ENCODE measurements at places on chromosomes 7 and 10.

DNA sequence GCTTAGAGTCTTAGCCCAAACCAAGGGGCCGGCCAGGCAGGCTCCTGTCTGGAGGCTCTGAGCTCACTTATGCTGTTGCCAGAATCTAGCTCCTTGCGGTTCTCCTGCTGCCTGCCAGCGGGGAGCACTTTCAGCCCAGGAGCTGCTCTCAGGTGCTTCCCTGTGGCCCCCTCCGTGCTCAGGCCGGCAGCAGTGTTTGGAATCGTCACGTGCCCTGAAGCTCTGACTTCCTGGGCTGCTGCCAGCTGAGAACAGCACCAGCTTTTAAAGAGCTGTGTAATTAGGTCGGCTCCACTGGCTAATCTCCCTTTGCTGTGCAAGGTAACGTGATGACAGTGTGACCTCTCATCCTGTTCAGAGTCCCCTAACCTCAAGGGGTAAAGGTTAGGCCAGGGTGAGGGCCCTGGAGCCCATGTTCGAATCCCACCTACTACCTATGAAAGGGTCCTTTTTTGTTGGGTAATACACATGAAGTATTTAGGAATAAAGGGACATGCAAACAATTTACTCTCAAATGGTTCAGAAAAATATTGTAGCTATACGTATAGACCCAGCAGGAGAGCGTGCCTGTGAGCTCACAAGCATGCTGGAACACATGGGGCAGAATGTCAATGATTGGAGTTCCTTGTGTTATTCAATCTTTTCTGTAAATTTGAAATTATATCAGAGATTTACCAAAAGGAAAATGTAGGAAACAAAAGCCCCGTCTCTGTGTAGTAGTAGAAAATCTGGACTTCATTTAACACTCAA lies 16.6 kb downstream of the ZNF862 start:
- no peak for DNase-seq

- DNase-seq = no peak
These were observed 580.5 kb downstream of the INHBA start for GRCh38 chr7:41122256-41122987.

GRCh38 chr7:148982654-148983199 lies 45.6 kb downstream of the PDIA4 start:
- no peak for DNase-seq

DNA sequence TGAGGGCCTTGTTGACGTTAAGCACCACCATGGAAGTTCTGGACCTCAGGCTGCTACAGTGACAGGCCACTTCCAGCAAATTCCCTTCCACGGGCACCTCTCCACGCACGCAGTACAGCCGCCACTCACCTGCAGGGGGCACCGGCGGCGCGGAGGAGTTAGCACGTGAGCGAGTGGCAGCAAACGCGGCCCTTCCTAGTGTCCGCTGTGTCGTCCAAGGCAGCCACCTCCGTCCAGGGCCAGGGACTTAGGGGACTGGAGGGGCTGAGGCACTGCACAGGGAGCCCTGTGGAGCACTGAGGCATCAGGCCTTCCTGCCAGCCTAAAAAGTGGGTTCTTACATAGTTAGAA lies 164.4 kb downstream of the SVIL start:
- DNase-seq = no peak

- no peak for DNase-seq
These were observed 75.0 kb upstream of the SEM1 start for GRCh38 chr7:96784597-96784996.

GRCh38 chr10:70926226-70927000 lies 38.0 kb upstream of the PCBD1 start:
- DNase-seq = no peak

- no peak for DNase-seq
These were observed 39.1 kb upstream of the ABLIM1 start for GRCh38 chr10:114697061-114697598.

- no peak for DNase-seq
These were observed 191.3 kb upstream of the RHOBTB1 start for GRCh38 chr10:61135276-61135721.

DNA sequence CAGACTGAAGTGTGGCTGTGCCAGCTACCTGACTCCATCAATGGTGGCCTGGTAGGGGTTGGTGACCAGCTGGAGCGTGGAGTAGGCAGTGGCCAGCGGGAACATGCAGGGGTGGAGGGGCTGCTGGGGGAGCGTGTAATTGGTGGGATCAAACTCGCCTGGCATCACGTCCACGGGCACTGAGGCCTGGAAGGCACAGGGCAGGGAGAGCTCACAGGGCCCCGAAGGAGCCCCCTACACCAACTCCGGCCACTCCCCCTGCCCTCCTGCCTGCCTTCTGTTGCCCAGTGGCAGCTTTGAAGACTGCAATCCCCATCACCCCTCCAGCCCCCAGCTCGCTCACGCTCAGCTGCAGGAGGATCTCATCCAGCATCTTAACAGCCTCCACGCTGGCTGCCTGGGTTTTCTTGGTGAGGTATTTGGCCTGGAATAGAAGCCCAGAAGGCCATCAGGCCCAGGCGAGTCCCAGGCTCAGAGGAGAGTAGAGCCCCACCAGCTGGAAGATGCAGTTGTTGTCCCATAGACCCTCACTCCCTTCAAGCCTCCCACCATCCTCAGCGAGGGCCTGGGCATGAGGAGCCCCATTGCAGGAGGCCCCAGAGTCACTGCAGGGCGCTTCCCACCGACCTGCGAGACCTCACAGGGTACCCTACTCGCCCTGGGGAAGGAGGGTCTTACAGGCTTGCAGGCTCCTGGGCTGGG lies 7.1 kb downstream of the POLD2 start:
- DNase-seq = no peak

- no peak for DNase-seq
These were observed 331.6 kb upstream of the ZNF32 start for GRCh38 chr10:43980313-43980712.

DNA sequence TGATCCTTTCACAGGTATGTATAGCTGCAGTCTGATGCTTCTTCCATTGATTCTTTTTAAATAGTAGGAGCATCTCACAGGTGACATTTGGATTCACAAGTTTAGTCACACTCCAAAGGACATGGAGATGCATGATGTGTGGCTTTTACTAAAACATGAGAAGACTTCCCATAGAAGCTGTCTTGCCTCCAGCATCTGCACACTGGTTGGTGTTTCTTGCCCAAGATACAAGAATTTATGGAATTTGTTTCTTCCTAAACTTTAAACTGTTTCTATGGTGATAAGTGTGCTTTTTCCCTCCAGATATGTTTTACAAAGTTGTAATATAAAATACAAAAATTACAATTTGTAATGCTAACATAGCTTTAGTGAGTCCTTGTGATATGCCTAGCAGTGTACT lies 24.2 kb downstream of the ADIRF start:
- DNase-seq = no peak

GRCh38 chr7:117673839-117674238 lies 194.0 kb downstream of the CFTR start:
- no peak for DNase-seq

- DNase-seq = no peak
These were observed 55.0 kb upstream of the EEPD1 start for GRCh38 chr7:36098096-36098495.

DNA sequence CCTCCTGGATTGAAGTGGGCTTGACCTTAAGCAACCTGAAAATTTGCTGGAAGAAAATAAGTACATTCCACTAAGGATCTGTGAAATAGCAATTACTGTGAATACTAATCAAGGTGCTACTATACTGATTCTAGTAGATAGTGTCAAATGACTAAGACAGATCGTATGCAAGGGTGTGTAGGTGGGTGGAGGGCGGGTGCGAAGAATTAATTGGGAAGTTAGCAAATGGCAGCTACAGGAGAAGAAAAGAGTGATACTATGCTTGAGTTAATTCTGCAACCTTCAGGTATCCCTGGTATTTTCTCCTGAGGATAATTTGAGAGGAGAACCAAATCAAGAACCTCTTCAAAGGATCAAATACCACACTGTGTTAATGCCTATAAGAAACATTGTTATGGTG lies 501.9 kb downstream of the INHBA start:
- no peak for DNase-seq

DNA sequence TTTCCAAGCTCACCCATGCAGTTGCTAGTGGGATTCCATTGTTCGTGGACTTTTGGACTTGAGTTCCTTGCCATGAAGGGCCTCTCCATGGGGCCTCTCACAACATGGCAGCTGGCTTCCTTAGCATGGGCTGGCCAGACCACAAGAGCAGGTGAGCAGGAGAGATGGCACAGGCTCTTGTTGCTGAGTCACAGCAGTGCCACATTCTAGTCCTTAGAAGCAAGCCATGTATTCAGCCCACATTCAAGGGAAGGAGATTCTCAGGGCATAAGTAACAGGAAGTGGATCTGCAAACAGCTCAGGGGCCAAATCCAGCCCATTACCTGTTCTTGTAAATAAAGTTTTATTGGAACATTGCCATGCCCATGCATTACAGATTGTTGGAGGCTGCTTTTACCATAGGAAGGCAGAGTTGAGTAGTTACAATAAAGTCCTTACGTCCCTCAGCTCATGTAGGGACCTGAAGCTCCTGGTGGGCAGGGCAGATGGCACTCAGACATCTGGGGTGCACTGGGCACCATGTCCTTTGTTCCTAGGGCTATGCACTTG lies 481.5 kb upstream of the FOXK1 start:
- DNase-seq = no peak

- DNase-seq = no peak
These were observed 283.8 kb downstream of the GATA3 start for GRCh38 chr10:8338177-8338766.

GRCh38 chr10:59362959-59363381 lies 621 bp upstream of the FAM13C start:
- DNase-seq = no peak

- no peak for DNase-seq
These were observed 21.3 kb downstream of the CYP2W1 start for GRCh38 chr7:1004018-1004852.

DNA sequence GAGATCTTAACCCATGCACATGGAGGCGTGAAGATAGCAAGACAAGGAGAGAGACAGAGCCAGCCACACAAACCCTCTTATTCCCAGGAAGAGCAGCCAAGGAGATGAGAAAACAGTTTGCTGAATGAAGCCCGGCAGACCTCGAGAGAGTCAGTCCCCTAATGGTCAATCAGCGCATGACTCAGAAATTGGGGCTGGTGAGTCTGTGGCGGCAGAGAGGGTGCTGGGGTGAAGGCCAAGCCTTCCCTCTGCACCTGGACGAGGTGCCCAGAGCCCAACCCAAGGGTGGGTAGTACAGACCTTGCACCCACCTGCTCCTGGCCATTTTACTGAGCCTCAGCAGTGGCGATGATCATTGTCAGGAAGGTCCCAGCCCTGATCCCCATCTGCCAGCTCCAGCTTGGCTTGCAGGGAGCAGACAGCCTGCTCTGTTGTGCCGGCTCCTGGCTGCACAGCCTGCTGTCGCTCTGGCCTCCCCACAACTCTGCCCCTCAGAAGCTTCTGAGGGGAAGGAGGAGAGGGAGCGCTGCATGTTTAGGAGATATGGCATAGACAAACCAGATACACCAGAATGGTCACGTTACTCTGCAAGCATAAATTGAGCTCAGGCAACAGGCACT lies 256.6 kb downstream of the RPS24 start:
- no peak for DNase-seq

GRCh38 chr7:13794581-13794980 lies 194.9 kb downstream of the ETV1 start:
- no peak for DNase-seq

- no peak for DNase-seq
These were observed 4.4 kb upstream of the ASB13 start for GRCh38 chr10:5670662-5671375.

GRCh38 chr7:80654887-80655340 lies 16.5 kb downstream of the CD36 start:
- DNase-seq = no peak

DNA sequence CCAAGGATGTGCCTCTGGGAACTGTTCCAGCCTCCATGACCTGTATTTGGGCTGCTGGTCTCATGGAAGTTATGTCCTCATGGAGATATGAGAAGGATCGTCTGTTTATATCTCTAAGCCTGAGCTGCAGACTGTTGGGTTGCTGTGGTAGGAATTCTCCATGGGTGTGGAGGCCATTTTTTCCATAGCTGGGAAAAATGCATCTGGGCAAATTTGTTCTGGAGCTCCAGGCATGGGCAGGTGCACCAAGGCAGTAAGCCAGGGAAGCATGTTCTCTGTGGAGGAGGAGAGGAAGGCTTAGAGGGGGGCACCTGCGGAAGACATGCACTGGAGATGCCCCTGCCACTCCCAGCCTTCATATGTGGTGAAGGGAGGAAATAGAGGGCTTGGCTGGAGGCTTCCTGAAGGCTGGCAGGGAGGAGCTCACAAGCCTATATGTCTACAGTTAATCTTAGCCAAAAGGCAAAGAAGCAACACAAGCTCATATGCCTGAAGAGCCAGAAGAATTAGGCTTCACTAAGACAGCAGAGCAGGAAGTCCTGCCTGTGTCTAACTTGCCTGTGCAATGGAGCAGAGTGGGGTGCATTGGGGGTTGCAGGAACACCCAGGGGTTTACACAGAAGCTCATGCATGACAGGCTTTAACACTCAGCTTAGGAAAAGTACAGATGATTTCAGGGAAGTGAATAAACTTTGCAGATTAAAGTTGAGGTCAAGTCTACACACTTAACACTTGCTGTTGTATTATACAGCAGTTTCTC lies 35.1 kb upstream of the CXCL12 start:
- no peak for DNase-seq

- no peak for DNase-seq
These were observed 353.5 kb downstream of the PAXIP1 start for GRCh38 chr7:154649434-154649833.

DNA sequence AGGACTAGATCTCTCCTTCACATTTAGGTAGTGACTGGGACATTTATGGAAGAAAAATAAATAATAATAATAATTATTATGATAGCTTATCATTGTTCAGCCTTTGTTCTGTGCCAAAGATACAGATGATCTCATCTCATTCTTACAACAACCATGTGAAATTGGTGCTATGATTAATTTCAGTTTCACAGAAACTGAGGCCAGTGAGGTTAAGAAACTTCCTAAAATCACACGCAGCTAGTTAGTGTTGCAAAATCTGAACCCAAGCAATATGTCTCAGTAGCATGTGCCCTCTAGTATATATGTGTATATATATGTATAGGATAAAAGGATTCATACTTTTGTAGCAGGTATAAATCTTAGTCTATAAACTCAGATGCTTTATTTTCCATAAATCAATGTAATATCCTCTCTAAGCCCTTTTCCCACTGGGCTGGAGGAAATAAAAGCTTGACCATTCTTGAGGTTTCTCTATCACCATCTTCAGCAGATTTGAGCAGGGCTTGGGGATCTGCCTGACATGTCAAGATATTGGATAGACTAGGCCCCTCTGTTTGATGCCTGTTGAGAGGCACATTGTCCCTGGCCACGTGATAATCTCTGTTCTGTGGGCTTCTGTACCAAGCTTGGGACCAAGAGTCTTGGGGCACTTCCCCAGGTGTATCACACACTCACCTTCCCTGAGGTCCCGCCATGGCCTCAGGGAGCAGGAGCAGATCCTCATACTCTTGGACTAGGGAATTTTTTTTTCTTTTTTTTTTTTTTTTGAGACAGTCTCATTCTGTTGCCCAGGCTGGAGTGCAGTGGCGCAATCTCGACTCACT lies 172.6 kb upstream of the NRP1 start:
- DNase-seq = no peak

GRCh38 chr7:116535416-116535815 lies 10.6 kb downstream of the CAV1 start:
- DNase-seq = no peak
